ENCODE measurements at places on chromosomes 1 and 21.
A peak's percentile ranks its signal among the peaks of the same experiment; 100 is the strongest.

DNA sequence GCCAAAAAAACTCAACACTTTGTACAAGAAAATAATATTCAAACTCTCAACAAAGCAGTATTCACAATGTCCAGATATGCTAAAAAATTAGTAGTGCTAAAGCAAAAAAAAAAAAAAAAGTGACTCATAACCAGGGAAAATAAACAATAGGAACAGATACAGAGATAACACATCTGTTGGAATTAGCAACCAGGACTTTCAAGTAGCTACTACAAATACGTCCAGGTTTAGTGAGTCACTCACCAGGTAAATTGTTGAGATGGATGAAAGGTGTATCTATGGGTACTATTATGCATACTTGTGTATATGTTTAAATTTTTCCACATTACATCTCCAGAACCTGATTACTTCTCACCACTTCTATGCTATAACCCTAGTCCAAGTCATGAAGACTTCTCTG lies 144.8 kb upstream of the SLC35F3 start:
- no peak for DNase-seq

DNA sequence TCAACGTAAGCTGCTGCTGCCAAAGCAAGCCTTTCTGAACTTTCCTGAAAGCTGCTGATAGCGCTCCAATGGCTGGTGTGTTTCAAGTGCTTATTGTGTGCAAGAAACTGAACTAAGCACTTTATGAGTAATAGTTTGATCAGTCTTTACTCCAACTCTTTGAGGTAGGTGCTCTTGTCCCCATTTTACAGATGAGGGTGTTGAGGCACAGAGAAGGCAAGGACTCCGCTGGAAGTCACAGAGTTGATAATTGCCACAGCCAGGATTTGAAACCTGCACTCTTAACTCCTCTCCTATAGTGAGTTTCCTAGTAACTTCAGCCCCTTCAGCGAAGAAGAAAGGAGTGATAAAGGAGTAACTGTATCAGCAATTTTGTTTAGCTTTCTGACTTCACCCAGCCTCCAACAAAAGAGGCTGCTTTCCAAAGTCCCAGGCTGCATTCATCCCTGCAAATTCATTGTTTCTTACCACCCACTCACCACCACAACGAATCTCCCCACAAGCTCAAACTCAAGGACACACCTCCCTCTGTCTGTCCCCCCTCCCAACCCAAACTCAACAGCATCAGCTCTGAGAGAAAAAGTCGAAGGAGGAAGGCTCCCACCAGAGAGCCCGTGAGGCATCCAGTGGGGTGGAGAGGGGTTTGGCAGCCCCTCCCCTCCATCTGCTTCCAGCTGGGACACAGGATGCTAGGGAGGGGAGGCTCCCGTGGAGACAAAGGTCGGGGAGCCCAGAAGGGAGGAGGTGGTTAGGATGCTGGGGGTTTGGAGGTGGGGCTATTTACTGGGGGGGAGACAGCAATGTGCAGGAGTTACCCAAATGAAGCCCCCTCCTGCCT lies 139.6 kb downstream of the NAV1 start:
- no peak for DNase-seq

- no peak for DNase-seq
Observed at GRCh38 chr1:179745743-179746142, 2.7 kb downstream of the FAM163A start.

- no peak for DNase-seq
Observed at GRCh38 chr1:149844101-149844500, 55.3 kb upstream of the BOLA1 start.

DNA sequence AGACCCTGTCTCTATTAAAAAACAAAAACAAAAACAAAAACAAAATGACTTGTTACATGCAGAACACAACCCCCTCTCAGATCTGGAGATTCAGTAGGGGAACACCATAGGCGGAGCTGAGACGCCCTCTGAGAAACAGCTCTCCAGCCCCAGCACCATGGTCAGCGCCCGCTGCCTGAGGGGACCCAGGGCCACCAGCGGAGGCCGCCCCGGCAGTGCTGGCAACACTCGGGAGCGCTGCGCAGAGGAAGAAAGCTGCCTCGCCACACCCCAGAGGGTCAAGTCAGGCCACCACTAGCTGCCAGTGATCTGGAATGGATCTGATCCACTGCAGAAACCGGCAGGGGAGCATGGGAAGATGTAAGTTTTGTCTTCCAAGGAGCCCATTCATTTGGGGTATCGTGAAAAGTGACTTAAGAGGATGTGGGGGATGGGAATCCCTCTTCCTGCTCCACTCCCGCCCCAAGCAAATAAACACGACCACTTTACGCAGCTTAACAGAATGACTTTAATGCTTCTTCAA lies 3.1 kb downstream of the ACTA1 start:
- DNase-seq, result peak; percentile 75

DNA sequence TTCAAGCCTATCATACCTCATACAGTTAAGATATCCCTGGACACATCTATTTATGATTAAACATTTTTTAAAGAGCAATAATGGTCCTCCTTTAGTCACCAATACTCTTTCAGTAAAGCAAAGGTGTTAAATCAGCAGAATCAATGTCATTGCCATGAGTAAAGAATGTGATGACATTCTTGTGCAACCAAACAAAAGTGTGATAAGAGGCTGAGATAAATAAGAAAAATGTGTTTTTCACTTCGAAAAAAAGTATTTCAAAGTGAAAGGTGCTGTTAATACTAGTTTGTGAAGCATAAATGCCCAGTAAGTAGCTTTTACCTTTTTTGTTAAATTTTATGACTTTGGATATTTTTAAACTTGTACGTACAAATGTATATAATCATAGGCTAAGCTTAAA lies 8.4 kb downstream of the SLC44A5 start:
- DNase-seq, result no peak

- DNase-seq, result no peak
Observed at GRCh38 chr1:57489358-57490036, 65.6 kb upstream of the DAB1 start.

GRCh38 chr1:1858382-1859086 lies 32.4 kb downstream of the GNB1 start:
- no peak for DNase-seq

- peak; percentile 67 for DNase-seq
Observed at GRCh38 chr1:15410223-15410883, 665 bp downstream of the EFHD2 start.

DNA sequence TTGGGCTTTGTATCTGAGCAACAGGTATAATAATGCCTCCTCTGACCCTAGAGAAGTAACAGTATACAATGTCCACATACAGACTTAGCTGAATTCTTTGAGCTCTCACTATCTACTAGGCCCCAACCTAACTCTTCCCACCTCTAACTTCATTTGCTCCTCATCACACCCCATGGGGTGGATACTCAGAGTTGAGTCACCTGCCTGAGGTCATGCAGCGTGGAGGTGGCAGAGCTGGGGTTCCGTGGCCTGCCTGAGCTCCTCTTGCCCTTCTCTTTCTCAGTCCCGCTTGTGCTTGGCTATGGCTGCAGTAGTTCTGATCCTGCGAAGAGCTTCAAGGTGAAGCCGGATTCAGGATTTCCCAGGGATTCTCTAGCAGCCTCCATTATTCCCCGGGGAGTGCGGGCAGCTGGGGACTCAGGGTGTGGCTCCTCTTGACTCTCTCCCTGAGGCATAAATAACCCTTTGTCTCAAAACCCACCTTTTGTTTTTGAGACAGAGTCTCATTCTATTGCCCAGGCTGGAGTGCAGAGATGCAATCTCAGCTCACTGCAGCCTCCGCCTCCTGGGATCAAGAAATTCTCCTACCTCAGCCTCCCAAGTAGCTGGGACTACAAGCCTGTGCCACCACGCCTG lies 29.9 kb upstream of the ACTL8 start:
- no peak for DNase-seq

DNA sequence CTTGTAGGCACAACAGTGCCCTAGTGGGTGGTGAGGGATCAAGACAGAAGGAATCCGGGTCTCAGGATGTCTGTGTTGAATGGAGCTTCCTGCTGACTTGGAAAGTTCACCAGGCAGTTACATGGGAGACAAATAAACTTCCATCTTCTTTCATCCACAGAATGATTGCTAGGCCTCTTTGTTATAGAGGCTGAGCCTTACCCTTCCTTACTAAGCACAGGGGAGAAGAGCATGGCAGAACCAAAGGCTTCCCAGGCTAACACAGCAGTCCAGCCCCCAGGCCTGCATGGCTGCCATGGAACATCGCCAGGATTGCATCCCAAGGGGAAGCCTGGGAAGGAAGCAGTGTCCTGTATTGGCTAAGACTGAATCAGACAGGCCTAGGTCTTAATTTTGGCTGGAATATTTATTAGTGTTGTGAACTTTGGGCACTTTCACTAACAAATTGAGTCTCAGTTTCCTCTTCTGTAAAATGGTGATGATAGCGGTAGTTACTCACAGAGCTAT lies 18.7 kb downstream of the HEYL start:
- no peak for DNase-seq

DNA sequence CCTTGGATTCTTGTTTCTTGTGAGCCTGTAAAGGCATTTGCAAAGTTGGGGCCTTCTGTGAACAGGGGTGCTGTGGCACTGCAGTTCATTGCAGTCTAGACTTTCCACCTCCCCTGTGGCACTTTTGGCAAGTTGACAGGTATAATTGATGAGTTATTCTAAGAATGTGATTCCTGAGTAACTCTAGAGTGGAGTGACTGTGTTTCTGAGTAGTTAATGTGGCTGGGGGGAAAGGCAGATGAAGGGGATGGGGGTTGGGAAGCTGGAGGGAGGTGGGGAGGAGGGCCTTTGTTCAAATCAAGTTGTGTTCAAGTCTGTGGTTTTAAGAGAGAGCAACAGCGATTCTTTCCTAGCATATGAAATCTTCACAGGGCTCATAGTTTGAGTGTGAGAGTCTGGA lies 32.9 kb downstream of the PBX1 start:
- DNase-seq, result no peak

- no peak for DNase-seq
Observed at GRCh38 chr1:54069791-54070170, 16.4 kb downstream of the TCEANC2 start.

GRCh38 chr1:59279645-59280044 lies 17.2 kb upstream of the FGGY start:
- DNase-seq, result no peak

GRCh38 chr1:73500154-73500553 lies 697.8 kb downstream of the LRRIQ3 start:
- DNase-seq, result no peak

DNA sequence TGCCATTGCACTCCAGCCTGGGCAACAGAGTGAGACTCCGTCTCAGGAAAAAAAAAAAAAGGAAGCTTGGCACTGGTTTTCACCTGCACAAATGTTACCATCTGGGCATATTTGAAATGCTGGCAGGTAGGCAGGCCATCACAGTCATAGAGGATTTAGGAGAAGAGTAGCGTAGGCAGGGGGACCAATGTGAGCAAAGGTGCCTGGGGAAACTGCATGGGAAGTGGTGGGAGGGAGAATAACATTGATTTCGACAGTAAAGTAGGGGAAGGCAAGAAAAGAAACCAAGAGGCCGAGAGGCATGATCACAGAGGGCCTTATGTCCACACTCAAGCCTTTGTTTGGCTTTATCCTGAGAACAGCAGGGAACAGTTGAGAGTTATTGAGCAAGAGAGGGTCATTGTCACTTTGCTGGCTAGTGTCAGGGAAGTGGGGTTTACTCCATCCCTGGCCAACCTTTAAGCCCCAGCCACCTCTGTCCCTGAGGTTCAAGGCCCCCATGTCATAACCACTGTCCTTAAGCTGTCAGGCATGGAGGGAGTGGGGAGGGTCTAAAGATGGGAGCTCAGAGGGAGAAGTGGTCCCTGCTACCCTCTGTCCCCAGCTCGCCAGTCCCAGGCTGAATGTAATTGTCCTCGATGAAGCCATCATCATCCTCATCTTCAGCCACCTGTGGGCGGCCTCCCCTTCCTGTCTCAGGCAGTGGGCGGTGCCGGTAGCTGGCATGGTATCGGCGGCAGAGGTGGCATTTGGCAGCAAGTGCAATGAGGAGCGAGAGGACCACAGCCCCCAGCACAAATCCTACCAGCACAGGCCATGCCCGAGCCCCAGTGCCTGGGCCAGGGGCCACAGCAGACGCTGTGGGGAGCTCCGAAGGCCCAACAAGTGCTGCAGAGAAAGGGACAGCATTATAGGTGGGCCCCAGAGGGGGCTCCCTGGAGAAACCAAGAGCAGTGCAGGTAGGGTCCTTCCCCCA lies 2.9 kb downstream of the C1orf210 start:
- DNase-seq, result no peak

DNA sequence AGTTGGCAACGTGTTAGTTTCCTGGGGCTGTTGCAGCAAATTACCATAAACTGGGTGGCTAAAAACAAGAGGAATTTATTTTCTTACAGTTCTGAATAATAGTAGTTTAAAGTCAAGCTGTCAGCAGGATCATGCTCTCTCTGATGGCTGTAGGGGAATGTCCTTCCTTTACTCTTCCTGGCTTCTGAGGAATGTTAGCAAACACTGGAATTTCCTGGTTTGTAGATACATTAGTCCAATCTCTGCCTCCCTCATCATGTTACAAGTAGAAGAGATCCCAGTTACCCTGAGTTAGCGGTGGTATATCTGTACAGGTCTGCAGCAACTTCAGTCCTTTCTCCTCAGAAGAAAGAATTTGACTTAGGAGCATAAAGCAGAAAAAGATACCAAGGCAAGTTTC lies 2249.1 kb downstream of the NCAM2 start:
- DNase-seq, result no peak

DNA sequence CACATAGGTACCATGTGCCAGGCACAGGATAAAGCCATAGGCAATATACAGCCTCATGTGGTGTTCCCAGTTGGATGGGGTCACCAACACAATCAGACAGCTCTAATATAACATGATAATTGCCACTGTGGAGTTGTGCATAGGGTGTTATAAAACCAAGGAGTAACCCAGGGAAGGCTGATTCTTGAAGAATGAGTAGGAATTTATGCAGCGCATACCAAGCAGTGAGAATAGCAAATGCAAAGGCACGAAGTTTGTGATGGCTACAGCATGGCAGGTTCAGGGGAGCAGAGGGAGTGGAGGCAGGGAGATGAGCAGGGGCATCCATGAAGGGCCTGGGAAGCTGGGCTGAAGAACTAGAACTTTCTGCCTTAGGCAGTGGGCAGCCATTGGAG lies 20.4 kb upstream of the SLC2A1 start:
- DNase-seq, result no peak

GRCh38 chr1:107142140-107142542 lies 1.3 kb downstream of the NTNG1 start:
- DNase-seq, result no peak

- no peak for DNase-seq
Observed at GRCh38 chr21:15820327-15820726, 90.5 kb downstream of the USP25 start.
